ENCODE measurements at places on chromosomes 3 and 15.

DNA sequence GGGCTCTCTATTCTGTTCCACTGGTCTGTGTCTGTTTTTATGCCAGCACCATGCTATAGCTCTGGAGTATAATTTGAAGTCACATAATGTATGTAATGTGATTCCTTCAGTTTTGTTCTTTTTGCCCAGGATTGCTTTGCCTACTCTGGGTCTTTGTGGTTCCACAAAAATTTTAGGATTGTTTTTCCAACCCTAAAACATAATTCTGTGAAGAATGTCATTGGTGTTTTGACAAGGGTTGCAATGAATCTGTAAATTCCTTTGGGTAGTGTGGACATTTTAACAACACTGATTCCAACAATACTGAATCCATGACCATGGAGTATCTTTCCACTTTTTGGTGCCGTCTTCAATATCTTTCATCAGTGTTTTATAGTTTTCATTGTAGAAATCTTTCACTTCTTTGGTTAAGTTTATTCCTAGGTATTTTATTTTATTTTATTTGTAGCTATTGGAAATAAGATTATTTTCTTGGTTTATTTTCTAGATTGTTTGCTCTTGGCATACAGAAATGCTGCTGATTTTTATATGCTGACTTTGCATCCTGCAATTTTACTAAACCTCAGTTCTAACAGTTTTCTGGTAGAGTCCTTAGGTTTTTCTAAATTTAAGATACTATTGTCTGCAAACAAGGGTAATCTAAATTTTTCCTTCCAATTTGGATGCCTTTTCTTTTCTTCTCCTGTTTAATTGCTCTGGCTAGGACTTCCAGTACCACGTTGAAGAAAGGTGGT, 29.7 kb downstream of the TJP1 start:
- no peak for DNase-seq

DNA sequence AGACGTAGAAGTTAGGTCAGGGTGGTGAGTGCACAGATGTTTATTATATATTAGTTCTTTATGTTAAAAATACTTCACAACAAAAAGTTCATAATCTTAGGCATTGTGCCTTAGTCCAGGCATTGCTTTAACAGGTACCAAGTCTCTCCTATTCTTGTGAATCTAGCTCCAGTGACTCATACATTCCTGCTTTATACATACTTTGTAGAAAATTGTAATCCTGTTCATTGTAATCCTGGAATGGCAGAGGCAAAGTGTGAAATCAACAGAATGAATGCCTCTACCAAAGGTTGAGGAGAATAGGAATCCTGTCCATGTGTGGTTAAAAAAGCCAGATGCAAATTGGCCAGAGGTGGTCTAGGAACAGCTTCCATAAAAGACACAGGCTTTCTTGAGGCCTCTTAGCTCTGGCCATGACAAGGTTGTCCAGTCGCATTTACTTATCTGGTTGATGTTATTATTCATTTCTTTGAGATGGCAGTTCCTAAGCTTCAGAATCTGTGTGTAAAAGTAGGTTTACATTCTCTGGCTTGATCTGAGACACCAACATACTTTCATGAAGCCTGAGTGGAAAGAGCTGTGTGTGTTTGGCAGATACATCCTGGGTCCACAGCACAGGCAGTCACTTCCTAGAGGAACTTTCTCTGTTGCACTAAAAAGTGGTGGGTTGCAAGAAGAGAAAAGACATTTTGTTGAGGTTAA, 109.0 kb downstream of the CDIN1 start:
- DNase-seq: no peak

DNA sequence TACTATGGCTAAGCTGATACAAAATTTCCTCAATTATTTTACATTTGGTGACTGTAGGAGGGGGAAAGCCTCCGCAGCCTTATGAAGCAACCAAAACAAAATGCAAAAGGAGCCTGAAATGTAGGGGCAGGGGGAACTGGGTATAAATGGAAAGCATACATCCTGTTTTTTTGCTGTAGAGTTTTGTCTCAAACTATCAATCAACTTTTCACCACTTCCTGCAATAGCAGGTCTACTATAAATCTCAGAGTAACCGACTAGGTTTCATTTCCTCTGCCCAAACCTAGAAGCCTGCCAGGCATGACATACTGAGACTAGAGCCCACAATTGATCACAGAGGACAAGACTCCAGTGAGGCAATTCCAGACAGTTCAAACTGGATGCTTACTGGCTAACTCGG, 91.3 kb downstream of the SHQ1 start:
- no peak for DNase-seq

DNA sequence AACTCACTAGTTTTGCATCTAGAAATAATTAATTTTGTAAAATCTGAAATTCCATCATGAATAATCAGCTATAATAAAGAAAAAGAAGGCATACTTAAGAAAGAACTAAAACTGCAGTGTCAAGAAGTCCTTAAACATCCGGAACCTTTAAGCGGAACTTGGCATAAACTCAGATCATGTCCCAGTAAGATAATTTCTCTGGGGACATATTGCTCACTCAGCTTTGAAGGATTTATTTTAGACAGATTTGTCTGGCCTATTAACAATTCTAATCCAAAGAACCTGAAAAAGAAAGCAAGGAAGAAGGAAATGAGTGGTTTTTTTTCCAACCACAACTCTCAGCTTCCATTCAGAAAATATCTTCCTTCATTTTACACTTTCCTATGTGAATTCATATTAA, 850.3 kb downstream of the ROBO1 start:
- DNase-seq: no peak

DNA sequence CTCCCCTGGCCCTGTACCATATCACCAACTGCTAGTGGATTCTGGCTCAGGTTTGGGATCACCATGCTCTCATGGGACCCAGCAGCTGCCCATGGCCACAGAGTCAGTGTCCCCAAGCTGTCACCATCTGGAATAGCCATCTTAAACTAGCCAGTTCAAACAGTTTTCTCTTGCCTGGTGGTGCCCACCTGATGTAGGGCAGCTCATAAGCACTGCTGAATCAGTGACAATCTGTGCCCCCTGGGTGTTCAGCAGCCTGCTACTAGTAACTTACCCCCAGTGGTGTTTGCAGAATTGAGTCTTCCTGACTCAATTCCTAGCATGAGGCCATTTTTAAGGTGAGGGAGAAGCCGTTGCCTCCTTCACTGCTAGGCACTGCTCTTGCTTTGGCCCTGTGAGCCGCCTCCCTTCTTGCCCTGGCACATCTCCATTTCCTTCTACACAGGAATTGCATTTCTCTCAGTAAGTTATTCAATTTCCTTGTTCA, 7.9 kb downstream of the RPSA start:
- no peak for DNase-seq

DNA sequence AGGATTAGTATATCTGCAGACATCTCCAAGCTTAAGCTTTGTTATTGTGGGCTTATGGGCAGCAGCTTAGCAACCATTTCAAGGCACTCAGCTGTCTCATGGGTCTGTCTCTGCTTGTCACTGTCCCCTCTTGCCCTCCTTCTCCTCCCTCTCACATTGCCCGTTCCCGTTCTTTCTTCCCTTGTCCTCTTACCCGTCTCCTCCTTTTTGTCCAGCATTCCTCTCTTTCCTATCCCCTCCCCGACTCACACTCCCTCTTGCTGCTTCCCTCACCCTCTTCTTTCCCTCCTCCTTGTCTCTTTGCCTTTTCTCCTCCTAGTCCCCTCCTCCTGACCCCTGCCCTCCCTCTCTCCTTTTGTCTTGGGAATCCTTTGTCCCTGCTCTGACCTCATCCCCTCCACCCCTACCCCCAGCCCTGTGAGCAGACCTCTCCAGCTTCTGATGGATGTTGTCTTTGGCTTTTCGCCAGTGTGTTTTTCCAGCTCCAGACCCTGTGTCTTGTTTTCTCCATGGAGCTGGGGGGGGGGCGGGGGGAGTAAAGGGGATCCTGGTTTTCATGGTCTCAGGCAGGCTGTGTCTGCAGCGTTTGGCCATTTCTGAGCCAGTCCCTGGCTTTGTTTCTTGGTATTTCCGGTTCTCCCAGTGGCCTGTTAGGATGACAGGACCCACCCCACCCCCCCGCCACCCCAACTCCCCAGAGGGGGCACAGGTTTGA, 47.9 kb upstream of the TRAK1 start:
- DNase-seq: no peak

GRCh38 chr15:33865416-33865815, 102.9 kb upstream of the CHRM5 start:
- no peak for DNase-seq

DNA sequence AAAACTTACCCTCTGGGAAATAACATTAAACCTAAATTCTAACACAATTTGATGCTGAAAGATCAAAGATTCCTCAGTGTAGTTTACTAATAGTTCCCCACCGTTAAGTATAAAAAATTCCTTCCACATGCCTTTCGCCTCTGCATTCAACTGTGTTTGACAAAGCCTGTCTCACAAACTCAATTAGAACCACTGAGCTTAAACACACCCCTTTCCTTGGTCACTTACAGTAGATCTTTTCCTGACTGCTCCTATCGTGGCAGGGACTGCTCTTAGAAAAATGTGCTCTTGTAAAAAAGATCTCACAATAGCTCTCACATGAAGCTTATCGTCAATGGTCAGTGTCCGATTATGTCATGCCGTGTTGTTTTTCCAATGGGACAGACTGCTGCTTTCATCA, 8.9 kb upstream of the KBTBD8 start:
- no peak for DNase-seq

DNA sequence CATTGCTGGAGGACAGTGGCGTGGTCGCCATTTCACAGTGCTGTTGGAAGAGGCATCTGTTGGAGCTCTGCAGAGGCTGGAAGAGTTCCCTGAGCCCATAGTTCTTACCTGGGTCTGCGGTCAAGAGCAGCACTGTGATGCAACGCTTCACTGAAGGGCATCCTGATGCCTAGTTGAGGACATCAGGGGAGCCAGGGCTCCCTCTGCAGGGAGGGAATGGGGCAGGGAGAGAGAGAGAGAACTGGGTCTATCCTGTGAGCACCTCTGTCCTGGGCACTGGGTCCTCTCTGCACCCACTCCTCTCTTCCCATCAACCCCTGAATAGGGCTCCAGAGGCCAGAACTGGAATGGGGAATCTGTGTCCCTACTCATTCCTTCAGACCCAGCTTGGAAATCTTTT, 23.9 kb upstream of the MOBP start:
- no peak for DNase-seq

DNA sequence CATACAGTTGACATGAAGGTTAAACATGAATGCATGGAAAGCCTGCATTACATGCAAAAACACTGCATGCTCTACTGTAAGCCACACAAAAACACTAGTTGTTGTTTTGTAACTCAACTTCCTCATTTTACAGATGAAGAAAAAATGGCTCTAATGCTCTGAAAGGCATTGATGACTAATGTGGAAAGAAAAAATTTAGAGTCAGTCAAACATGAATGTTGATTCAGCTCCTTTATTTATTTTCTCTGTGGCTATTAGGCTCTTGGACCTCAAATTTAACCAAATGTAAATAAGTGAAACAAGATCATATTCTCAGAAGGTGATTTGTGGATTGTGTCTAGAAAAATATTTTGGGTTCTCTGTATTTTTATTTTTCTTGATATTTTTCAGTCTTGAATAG, 336.7 kb upstream of the ZNF717 start:
- DNase-seq: no peak

GRCh38 chr3:194187233-194187944, 51.4 kb downstream of the HES1 start:
- no peak for DNase-seq

GRCh38 chr15:99106417-99107220, 1.7 kb downstream of the SYNM start:
- DNase-seq: no peak

DNA sequence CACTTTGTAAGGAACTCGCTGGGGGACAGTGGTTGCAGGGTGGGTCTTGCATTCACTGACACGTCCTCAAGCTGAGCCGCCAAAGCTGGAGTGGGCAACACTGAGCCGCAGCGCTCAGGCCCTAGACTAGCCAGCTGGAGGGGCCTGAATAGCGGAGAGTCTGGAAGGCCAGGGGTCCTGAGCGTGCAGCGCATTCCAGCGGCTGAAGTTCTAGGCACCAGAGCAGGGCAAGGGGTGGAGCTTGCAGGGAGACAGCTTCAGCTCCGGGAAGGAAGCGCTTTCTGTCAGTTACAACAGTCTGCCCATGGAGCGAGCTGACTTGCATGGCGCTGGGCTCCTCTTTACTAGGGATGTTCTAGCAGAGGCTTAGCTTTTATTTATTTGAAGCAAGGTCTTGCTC, 2.7 kb downstream of the MAP6D1 start:
- peak; percentile 62 for DNase-seq

DNA sequence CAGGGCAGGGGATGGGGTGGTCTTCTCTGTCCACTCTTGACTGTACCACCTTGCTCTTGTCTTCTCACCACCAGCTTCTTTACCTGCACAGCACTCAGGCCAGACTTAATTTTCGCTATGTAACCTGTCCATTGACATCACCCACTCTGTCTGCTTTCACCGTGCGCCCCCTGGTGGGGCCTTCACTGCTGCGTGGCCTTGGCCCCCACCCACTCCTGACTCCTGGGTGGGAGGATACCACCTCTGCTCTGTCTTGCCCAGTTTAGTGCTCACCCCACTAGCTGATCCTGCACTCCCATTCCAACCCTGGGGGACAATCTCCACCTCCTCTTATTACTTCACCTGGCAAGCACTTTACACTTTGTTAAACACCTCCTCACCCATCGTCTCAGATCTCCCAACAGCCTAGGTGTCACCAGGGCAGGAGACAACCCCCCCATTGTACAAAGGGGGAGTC, 17.7 kb downstream of the PTH1R start:
- no peak for DNase-seq
